ENCODE measurements at places on chromosomes 12 and 14. TPM values are rescaled to one million over a fixed set of nuclear protein-coding genes. Genes with fewer than 3 reads are reported as not detected.

DNA sequence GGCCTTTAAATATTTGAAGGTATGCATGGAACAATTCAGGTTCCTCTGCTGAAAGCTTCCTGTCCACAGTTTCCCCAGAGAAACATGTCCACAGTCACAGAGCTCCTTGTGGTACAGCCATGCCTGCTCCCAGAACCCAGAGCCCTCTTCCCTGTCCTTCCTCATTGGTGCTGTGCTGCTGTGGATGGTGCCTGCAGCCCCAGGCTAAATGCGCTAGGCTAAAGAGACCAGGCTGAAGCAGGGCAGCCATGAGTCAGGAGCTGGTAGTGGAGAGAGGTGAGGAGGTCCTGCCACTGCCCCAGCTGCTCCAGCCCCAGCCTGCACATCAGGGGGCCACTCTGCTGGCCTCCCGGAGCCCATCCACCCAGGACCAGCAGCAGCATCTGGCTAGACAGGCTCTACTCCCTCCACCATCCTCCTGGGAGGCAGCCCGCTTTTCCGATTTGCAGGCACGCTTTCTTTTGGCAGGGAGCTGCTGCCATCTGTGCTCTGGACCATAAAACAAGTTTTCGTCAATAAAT lies 65.4 kb upstream of the DDX11 start:
- H3K27ac ChIP-seq: no peak overlapping the region
- H3K27me3 ChIP-seq: peaks cover 12% of the 10 kb centered on the region
- no peaks in the 10 kb centered on the region for H3K36me3 ChIP-seq
- no peak for DNase-seq
- H3K4me3 ChIP-seq: no peak overlapping the region

- H3K27ac ChIP-seq: no peak overlapping the region
- H3K4me1 ChIP-seq: peaks cover 2% of the 10 kb centered on the region
- DNase-seq: no peak
- no peaks in the 10 kb centered on the region for H3K36me3 ChIP-seq
Observed at GRCh38 chr12:107530701-107531100, 154.9 kb upstream of the PWP1 start.

The TTLL5 gene
- total RNA-seq: 28.9 TPM

DNA sequence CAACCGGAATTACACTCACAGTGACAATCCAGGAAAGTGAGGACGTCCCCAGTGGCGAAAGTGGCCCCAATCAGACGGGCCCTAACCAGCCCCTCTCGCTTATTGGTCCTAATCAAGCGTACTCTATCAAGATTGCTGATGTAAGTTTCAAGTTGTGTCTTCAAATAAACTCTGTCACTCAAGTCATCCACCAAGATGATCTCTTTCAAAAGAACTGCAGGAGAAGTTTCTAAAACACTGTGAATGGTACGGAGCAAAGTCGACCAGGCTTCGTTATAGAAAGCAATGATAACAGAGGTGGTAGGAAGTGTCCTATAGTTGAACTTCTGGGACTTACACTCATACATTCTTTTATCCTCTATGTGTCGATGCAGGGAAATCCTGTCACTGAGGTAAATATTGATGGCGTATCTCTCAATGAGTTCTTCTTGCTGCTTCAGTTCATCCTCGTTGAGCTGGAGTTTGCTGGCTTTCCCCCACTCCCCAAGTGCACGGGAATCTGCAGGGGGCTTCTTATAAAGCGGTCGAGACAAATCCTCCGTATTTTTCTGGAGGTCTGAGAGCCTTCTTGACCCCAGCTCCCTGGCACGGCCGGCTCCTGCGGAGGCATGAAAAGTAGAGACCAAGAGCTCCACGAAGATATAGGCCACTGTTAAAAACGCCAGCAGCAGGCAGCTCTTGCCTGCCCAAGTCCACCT lies 604 bp downstream of the GALNT4 start:
- peaks cover 41% of the 10 kb centered on the region for H3K36me3 ChIP-seq
- H3K27me3 ChIP-seq: no peaks in the 10 kb centered on the region
- DNase-seq: no peak
- H3K4me3 ChIP-seq: peak overlapping the region; percentile 92
- peaks cover 74% of the 10 kb centered on the region for H3K4me1 ChIP-seq

DNA sequence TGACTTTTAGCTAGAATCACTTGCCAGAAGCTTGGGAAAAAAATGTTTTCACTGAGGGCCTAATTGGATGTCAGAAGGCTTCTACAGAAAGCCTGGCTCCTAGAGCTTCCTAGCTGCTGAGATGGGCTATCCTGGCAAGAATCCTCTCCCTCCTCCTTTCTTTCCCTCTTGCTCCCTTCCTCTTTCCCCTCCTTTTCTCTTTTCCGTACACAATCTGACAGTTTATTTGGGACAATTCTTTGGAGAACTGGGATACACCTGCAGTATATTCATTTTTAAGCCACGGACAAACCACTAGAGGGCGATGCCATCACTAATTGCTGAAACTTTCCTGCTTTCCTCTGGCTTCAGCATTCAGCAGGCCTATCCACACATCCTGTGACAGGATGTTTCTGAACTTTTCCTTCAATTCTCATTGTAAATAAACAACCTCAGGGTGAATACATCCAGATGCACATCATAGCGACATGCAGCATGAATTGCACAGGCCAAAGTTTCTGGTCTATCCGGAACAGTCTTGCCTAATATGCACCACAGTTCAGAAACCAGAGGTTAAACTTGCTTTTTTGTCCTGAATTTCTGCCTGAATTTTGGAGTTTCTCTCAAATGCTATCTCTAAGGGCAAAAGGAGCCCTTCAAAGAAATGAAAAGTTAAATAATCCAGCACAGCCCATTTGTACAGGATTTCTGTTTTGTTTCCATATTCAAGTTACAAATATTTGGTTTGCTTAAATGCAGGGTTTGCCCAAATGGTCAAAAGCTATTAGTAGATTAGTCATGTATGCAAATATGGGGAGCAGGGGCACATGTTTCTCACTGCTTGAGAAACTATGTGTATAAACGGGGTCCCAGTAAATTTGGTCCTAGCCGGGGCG lies 142.8 kb downstream of the PAWR start:
- H3K4me1 ChIP-seq: no peaks in the 10 kb centered on the region
- H3K36me3 ChIP-seq: no peaks in the 10 kb centered on the region
- H3K27ac ChIP-seq: no peak overlapping the region
- DNase-seq: no peak
- H3K27me3 ChIP-seq: no peaks in the 10 kb centered on the region

DNA sequence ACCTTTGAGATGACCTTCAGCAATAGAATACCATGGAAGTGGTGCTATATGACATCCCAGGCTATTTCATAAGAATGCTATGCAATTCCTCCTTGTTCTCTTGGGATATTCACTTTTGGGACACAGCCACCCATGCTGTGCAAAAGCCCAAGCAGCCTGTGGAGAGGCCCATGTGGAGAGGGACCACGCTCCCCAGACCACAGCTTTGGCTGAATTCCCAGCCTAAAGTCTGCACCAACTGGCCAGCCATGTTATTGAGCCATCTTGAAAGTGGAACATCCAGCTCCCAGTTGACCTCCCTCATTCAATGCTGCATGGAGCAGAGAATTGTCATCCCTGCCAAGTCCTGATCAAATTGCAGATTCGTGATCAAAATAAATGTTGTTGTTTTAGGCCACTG lies 275.1 kb downstream of the SUDS3 start:
- H3K4me3 ChIP-seq: no peak overlapping the region
- DNase-seq: no peak
- H3K4me1 ChIP-seq: no peaks in the 10 kb centered on the region

GRCh38 chr12:13030541-13031291 lies 13.5 kb upstream of the FAM234B start:
- H3K4me3 ChIP-seq: no peak overlapping the region
- H3K27ac ChIP-seq: no peak overlapping the region
- H3K4me1 ChIP-seq: no peaks in the 10 kb centered on the region
- no peak for DNase-seq
- no peaks in the 10 kb centered on the region for H3K36me3 ChIP-seq

The KIF26A gene
- total RNA-seq: 0.21 TPM

- H3K4me1 ChIP-seq: peaks cover 34% of the 10 kb centered on the region
- peaks cover 35% of the 10 kb centered on the region for H3K36me3 ChIP-seq
- H3K4me3 ChIP-seq: no peak overlapping the region
- H3K27ac ChIP-seq: peak overlapping the region; percentile 54
Observed at GRCh38 chr14:35117112-35117511, 4.7 kb downstream of the PPP2R3C start.

- no peak overlapping the region for H3K27ac ChIP-seq
- H3K27me3 ChIP-seq: no peaks in the 10 kb centered on the region
- no peak for DNase-seq
- H3K4me1 ChIP-seq: peaks cover 4% of the 10 kb centered on the region
- no peak overlapping the region for H3K4me3 ChIP-seq
Observed at GRCh38 chr12:124557518-124558223, 9.7 kb downstream of the NCOR2 start.

The INHBE gene
- 0.35 TPM for total RNA-seq

GRCh38 chr12:2101771-2102170 lies 49.0 kb downstream of the CACNA1C start:
- H3K27ac ChIP-seq: no peak overlapping the region
- H3K4me1 ChIP-seq: no peaks in the 10 kb centered on the region
- H3K4me3 ChIP-seq: no peak overlapping the region
- DNase-seq: no peak
- H3K36me3 ChIP-seq: no peaks in the 10 kb centered on the region

Data from activated CD8-positive, alpha-beta memory T cell treated with anti-CD3 and anti-CD28 coated beads, Interleukin-2, amount 10 ng/mL, durations not matched to agents 7 days and 5 days (primary cell).